ENCODE measurements at places on chromosomes 6 and 20. TPM values are rescaled to one million over a fixed set of nuclear protein-coding genes. Genes with fewer than 3 reads are reported as not detected.

RIPOR3 gene
- total RNA-seq: 0.76 TPM

ARFGAP1 gene
- total RNA-seq: 59.8 TPM

WFDC12 gene
- not detected for total RNA-seq

LHFPL5 gene
- total RNA-seq: not detected

SSTR4 gene
- total RNA-seq: not detected

RBPJL gene
- total RNA-seq: not detected

ZBP1 gene
- total RNA-seq: not detected

TNXB gene
- total RNA-seq: 41.1 TPM

GHRH gene
- not detected for total RNA-seq

CLDN20 gene
- total RNA-seq: not detected

NCOA3 gene
- total RNA-seq: 35.7 TPM

SNAP25 gene
- not detected for total RNA-seq

IP6K3 gene
- total RNA-seq: not detected

WFDC13 gene
- not detected for total RNA-seq

All from articular chondrocyte of knee joint (primary cell).